Hematopoietic multipotent progenitor cell treated with erythropoietin and hydrocortisone succinate and interleukin-3 and kit ligand, for 17 days (in vitro differentiated cells): ENCODE measurements at places on chromosomes 3 and 15.

GRCh38 chr15:77865106-77865610 lies 212.4 kb downstream of the TBC1D2B start:
- DNase-seq: no peak

- DNase-seq: no peak
Measured at GRCh38 chr3:51715977-51716294, 9.1 kb downstream of the GRM2 start.

GRCh38 chr3:56990641-56991015 lies 69.8 kb upstream of the SPATA12 start:
- no peak for DNase-seq

DNA sequence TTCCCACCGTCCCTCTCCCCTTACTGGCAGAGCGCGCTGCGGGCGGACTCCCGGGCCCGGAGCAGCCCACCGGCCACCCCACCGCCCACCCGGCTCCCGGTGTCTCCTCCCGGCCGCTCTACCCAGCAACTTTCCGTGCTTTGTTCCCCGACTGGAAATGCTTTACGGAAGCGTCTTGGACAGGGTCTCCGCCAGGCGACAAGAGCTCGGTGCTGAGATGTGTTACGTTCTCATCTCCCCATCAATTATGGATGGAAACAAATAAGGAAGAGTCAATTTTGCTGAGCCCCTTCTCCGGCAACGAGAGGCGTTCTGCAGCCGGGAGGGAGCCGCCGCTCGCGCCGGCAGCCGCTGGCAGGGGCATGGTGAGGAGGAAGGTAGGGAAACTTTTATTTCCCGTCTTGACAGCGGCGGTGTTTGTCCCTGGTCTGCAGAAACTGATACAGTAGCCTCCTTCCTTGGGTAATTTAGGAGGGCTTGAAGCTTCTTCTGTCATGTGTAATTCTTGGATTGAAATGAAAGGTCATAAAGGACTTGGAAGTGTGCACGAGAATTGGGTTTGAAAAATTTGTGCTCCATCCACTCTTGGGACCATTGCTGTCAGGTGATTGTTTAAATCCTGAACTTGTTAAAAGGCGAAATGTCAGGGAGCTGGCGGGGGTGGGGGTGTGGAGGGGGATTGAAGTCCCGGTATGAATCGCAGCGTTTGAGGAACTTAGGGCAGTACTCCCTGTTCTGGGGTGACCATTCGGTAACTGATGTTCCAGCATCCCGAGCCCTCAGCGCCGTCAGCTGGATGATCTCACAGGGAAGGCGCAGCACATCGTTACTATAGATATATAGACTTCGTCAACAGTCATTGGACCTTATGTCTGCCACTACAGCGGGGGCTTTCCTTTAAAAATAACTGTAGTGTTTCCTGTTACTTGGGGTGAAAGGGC lies 1.5 kb downstream of the SEMA6D start:
- no peak for DNase-seq

DNA sequence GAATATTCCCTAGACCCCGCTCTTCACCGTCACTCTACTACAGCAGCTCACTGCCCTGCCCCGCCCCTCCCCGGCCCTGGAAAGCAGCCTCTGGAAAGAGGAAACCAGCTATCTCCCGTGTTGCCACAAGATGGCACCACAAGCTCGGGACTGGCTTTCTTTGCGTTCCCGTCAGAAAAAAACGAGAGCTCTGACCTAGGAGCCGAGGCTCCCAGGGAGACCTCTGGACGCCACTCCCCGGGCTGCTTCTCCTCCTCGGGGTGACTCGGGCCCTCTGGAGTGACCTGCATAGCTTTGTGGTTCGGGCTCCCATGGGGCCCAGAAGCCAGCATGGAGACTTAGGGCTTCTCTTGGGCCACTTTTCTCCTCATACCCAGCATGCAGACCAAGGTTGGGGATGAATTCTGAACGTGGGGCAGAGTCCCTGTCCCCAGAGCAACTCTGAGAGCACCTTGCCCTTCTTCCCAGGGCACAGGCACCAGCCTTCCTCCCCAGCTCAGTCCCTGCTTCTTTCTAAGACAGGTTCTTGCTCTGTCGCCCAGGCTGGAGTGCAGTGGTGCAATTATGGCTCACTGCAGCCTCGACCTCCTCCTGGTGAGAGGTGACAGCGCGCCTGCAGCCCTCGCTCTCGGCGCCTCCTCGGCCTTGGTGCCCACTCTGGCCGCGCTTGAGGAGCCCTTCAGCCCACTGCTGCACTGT lies 19.0 kb downstream of the STOML1 start:
- peak; percentile 80 for DNase-seq

- no peak for DNase-seq
Measured at GRCh38 chr15:39511000-39511915, 69.6 kb upstream of the THBS1 start.

DNA sequence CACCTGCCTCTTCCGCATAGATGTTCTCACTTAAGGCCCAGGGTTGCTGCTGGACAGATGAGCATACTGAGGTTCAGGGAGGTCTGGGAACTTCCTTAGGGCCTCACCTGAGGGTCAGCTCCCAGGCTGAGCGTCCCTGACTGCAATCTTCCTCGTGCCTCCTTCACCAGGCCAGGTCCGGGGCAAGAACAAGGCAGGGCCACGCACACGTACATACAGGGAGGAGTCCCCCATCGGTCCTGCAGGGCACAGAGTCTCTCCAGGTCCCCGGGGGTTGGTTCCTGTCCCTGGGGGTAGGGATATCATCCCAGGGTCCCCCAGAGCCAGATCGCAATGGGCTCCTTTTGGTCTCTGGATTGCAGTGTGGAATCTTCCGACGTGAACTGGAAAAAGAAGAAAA lies 130.1 kb downstream of the LRRK1 start:
- no peak for DNase-seq

DNA sequence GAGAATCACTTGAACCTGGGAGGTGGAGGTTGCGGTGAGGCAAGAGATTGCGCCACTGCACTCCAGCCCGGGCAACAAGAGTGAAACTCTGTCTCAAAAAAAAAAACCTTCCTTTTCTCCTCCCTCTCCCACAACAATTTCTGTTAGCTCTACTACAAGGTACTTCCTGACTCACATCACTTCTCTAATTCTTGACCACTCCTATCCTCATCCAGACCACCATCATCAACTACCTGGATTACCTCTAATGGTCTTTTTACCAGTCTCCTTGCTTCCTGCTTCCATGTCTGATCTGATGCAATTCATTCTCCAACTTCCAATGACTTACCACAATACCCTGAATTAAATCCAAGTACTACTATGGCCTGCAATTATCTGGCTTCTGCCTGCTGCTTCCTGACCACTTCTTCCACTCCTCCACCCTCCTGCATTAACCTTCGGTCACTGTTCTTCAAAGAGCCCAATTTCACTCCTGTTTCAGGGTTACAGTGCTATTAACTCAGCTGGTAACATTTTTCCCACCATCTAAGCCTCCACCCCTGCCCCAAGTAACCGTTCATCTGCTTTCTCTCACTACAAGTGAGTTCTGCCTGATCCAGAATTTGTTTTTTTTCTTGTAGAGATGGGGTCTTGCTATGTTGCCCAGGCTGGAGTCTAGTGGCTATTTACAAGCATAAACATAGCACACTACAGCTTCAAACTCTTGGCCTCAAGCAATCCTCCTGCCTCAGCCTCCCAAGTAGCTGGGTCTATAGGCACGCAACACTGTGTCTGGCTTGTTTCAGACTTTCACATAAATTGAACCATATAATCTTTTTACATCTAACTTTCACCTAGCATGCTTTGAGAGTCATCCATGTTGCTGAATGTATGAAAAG lies 27.8 kb downstream of the DCAF1 start:
- no peak for DNase-seq

GRCh38 chr15:77682564-77682963 lies 49.9 kb upstream of the LINGO1 start:
- no peak for DNase-seq

GRCh38 chr3:170746175-170746942 lies 123.6 kb downstream of the RPL22L1 start:
- no peak for DNase-seq

- no peak for DNase-seq
Measured at GRCh38 chr15:40204100-40204499, 34.8 kb upstream of the PAK6 start.

- no peak for DNase-seq
Measured at GRCh38 chr15:38555686-38556334, 8.8 kb downstream of the RASGRP1 start.

DNA sequence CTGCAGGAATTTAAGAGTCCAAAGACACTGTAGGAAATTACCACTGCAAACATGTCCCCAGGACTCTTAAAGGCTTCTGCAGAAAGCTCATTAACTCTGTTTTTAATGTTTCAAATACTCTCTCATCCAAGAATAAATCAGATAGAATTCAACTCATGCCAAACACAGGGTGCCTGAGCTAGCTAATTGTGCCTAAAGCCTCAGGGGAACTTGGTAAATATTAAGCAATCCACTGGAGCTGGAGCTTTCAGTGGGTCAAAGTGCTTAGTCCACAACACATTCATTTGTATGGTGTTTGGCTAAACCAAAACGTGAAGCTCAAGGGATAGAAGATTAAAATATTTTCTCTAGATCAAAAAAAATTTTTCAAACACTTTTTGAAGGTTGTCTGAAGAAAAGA lies 131.4 kb downstream of the THRB start:
- DNase-seq: no peak

DNA sequence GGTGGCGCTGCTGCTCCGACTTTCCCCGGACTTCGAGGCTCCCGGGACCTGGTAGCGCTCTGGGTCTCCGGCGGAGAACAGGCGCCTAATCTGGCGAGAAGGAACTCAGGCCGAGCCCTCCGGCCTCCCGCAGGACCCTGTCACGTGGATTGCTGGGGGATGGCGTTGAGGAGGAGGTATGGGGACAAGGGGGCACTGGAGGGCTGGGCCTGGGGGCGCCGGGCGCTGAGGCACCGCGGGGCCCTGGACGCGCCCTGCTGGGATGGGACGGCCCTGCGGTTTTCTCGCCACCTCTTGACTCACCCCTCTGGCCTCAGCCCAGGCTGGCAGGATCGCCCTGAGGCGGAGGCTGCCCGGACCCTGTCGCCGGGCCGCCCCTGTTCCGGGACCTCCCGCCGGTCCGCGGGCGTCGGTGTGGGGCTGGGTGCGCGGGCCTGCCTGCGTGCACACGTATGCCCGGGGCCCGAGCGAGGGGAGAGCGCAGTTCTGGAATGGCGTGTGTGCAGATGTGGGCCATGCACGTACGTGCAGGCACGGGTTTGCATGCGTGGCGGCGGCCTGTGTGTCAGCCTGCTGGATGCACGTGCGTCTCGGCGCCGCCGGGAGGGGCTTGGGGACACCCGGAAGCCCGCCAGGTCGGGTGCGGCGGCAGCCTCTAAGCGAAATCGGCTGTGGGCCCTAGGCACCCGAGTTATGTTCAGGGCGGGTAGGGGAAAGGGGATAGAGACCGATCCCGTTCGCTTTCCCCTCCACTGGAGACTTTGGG lies 752 bp downstream of the C15orf39 start:
- DNase-seq: peak; percentile 30

- DNase-seq: no peak
Measured at GRCh38 chr3:188298585-188298984, 144.6 kb downstream of the LPP start.

DNA sequence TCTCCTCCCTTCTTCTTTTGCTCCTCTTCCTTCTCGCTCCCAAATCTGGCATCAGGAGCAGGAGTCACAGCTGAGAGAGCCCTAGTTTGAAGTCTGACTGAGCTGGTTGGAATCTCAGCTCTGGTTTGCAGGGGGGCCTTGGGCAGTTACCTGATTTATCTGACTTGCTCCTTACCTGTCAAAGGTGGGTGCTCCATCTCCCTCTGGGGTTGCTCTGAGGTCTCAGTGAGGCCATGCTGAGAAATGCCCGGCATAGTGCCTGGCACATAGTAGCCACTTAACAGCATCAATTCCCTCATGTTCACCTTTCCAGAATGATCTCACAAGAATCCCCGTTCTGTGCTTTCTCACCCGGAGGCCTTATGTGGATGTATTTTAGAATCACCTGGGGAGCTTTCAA lies 121.2 kb upstream of the CTDSPL start:
- DNase-seq: no peak

DNA sequence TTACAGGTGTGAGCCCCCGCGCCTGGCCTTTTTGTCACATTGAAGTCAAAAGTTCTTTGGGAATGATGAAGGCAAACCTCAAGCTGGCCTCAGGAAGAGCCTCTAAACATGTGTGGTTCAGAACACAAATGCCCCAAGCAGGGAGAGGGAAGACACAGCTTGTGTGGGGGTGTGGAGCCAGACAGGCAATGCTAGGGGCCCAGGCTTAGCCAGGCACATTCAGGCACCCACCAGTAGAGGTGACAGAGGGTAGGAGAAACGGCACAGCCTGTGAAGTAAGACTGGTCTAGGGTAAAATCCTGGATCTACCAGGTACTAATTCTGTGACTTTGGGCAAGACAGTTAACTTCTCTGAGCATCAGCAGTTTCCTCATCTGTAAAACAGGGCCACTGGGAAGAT lies 3.5 kb downstream of the HDC start:
- no peak for DNase-seq

GRCh38 chr15:75508840-75509532 lies 57.5 kb upstream of the SIN3A start:
- peak; percentile 43 for DNase-seq

- no peak for DNase-seq
Measured at GRCh38 chr3:33597257-33597689, 120.8 kb downstream of the CLASP2 start.

- no peak for DNase-seq
Measured at GRCh38 chr3:14128724-14129123, 3.9 kb downstream of the TMEM43 start.

DNA sequence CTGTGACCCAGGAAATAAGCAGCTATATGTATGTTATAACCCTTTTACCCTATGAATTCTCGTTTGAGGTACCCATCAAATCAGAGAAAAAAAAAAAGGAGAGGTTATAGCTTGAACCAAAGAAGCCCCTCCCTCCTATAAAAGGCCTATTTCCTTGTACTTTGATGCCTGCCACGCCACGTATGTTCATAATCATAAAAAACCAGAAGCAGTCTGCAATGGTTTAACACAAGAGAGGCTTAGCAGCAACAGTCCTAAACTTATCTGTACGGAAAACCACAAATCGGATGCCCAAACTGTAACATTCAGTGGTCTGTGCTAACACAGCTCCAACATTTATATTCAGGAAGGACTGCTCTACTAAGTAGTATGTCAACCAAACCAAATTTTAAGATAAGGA lies 21.2 kb downstream of the CCR8 start:
- no peak for DNase-seq

GRCh38 chr15:40242601-40243000 lies 3.7 kb downstream of the PAK6 start:
- DNase-seq: no peak

- no peak for DNase-seq
Measured at GRCh38 chr3:20186600-20187004, 596 bp upstream of the SGO1 start.

GRCh38 chr3:49255718-49256511 lies 21.1 kb downstream of the C3orf62 start:
- DNase-seq: no peak

- DNase-seq: no peak
Measured at GRCh38 chr3:67943546-67943945, 289.1 kb upstream of the SUCLG2 start.

GRCh38 chr3:51817375-51817774 lies 38.3 kb upstream of the IQCF6 start:
- no peak for DNase-seq
